ENCODE measurements at places on chromosomes 1 and 21.

DNA sequence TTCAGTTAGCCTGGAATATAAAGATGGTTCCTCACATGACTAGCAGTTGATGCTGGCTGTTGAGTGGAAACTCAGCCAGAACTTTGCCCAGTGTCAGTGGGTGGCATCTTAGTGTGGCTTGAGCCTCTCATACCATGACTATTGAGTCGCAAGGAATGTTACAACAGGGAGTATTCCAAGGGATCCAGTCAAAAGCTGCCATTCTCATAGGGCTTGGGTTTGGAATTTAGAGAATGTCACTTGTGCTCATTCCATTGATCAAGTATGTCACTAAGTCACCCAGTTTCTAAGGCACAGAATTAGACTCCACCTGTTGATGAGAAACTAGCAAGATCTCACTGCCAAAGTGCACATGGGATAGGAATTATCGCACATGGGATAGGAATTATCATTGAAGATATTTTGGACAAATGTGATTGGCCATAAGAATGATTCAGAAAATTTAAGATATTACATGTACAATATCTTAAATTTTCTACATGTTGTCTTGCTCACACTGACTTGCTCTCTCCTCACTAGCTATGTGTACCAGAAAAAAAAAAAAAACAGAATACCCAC is 1290.7 kb upstream of the ADGRL2 start:
- DNase-seq, result peak; percentile 38

DNA sequence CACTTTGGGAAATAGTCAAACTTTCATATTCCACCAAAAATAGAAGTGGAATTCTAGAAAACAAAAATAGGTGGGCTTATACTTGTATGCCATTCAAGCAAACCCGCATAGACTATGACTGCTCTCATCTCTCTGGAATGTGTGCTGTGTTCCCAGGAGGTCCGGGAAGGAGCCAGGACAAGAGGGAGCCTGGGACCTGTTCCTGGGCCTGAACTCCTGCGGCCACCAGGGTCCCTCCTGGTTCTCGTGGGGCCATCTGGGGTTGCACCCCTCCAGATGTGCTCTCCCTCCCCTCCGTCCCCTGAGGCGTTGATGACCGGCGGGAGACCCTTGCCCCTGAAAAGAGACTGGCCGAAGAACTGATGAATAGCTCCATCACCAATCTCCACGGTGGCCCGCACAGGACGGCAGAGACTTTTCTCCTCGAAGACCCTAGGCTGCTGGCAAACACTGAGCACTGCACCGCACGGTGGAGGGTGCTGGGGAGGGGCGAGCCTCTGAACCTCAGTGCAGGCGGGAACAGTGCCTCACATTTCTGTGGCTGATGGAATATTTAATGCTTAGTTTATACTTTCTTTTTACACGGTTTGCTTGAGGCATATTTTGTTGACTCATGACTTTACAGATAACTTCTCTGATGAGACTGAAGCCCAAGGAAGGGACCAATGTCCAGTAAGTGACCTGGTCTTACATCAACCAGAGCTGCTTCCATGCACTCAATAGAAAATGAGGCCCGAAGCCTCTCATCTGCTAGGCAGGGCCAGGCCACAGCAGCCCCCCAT is 9.6 kb upstream of the ADARB1 start:
- no peak for DNase-seq

GRCh38 chr1:152029144-152029928 is 7.5 kb downstream of the S100A11 start:
- DNase-seq, result no peak

GRCh38 chr1:97593192-97593591 is 327.6 kb downstream of the DPYD start:
- DNase-seq, result no peak
